ENCODE measurements at places on chromosomes 13 and 19.

DNA sequence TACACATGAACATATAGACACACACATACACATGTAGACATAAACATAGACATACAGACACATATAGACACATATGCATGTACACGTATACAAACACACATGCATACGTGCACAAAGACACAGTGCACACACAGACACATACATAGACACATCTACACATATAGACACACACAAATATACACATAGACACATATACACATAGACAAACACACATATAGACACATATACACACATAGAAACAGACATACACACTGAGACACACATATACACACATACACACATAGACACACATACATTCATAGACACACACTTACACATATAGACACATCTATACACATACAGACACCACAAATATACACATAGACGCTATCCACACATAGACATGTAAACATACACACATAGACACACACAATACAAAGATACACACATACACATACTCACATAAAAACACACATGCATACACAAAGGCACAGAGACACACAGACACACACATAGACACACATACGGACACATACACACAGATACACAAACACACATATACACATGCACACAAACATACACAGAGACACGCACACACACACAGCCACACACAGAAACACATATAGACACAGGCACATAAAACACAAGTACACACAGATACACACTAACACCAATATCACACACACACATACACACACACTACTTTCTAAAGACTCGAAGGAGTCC lies 254.0 kb downstream of the TSHZ3 start:
- no peak for DNase-seq

- peak; percentile 81 for DNase-seq
Observed at GRCh38 chr19:50777830-50778303, 7.6 kb downstream of the GPR32 start.

DNA sequence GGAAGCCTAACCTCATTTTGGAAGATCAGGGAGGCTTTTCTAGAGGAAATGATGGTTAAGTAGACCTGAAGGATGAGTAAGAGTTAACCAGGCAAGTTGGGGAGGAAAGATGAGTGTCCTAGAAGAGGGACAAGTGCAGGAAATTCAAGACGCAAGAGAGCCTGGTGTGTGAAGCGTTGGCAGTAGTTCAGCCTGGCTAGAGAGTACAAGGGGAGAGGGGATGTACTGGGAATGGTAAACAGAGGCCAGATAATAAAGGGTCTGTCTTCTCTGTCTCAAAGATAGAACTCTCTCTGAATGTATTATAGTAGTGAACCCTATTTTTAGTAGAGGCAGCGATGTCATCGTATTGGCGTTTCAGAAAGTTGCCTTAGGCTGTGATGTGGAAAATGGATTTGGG lies 9.7 kb downstream of the DPY19L3 start:
- no peak for DNase-seq

DNA sequence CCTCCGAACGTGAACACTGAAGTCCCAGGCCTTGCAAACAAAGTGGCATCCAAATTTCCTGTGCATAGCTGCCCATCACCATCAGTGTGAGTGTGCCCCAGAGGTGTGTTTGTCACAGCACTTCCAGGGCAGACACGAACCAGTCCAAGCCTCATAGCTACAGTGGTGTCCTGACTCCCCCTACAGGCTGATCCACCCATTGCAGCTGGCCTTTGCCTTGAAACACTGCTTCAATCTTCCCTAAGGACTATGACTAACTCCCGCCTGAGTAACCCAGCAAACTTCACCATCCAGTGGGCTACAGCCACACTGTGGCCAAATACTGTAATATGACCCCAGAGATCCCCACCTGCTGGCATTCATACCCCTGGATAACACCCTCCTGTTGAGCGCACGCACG lies 3.9 kb downstream of the ZNF266 start:
- DNase-seq: peak; percentile 83

GRCh38 chr19:21098291-21098690 lies 16.3 kb downstream of the ZNF714 start:
- DNase-seq: no peak

GRCh38 chr13:26992951-26993719 lies 178.5 kb downstream of the USP12 start:
- DNase-seq: no peak

DNA sequence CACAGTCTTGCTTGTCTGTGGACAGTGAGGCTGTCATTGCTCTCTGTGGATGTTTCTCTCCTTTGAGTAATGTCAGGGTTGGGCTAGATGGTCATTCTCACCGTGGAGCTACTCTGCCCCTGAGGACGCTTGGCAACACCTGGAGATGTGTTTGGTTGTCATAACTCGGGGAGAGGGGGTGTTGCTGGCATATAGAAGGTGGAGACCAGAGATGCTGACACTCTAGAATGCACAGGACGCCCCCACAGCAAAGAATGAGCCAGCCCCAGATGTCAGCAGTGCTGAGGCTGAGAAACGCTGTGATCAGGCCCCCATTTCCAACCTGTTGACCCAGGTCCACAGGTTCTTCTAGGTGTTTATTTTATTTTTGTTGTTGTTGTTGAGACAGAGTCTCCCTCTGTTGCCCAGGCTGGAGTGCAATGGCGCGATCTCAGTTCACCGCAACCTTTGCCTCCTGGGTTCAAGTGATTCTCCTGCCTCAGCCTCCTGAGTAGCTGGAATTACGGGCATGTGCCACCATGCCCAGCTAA lies 4.6 kb downstream of the CCDC124 start:
- DNase-seq: no peak

DNA sequence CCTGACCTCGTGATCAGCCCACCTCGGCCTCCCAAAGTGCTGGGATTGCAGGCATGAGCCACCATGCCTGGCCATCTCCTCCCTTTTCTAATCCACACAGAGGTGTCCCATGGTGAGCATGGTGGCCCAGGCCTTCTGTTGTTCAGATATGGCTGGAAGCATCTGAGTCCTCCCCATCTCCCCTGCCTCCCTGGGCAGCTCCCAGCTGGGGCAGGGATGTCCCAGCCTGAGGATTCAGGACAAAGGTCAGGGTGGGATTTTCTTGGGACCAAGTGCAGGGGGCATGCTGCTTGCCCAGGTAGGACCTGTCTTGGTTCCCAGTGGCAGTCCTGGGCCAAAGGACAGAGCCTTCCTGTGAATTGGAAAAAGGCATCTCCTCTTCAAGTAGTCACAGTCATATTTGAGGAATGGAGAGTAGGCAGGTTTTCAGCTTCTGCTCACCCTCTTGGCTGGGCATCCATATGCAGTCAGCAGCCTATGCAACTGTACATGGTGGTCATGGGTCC lies 10.8 kb downstream of the ADGRE2 start:
- DNase-seq: no peak

GRCh38 chr13:107976628-107977027 lies 238.7 kb downstream of the LIG4 start:
- DNase-seq: no peak

DNA sequence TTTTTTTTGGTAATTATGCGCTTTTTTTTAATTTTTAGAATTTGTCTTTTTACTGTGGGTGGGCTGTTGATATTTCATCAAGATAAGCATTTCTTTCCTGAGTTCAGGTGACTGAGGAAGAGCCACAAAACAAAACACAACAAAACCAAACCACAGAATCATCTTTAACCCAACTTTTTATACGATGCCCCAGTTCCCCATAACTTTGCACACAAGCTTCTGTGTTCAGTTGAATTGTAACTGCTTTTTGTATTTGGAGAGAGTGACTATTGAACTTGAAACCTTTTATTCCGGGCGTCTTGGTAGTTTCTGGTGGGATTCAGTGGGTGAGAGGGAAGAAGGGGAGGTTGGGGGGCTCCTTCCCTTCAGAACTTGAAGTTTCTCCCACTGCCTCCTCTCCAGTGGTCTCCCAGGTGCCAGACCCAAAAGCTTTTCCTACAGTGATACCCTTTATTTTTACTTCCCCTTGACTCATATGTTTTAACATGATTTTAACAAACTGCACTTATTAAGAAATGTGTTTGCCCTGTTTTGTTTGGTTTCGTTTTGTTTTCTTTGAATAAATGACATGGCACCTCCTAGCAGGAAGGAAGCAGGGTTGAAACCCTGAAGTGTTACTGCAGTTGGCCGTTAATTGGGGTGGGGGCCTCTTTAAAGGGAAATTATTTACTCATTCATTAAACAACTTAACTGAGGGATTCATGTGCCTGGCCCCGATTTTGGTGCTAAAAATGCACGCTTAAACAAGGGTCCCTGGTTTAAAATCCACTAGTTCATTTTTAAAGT lies 2.7 kb upstream of the CCDC97 start:
- no peak for DNase-seq

GRCh38 chr13:32976056-32976805 lies 40.0 kb upstream of the KL start:
- no peak for DNase-seq

DNA sequence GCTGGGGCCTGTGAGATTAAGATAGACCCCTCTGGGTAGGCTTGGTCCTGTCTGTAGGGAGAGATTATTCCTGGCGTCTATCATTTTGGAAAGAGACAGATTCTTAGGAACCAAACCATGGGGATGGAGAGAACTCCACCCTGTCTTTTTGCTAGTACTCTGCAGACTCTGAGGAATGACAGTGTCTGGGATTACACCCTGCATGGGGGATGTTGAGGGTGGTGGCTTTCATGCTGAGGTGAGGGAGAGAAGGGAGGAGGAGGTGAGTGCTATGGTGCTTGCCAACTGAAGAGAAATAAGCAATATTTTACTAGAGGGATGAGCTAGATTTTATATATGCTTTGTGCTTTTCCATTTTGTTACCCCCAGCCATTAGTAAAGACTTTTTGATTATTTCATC lies 74.5 kb upstream of the PCDH8 start:
- DNase-seq: no peak

DNA sequence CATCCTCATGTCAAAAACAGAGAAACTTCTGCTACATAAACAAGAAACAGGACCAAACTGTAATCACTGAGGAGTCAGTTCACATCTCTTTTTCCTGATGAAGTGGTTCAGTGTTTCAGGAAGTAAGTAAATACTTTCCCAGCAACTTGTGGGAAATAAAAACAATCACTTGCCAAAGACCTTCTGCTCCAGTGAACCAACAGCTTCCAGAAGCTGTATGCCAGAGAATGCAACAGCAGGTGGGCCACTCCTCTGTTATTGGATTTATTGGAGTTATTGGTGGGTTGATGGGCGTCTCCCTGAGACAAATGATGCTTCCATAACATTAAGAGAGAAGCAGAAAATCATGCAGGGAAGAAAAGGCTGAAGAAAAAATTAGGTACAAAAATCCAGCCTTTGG lies 9.9 kb downstream of the SLC6A16 start:
- DNase-seq: no peak

DNA sequence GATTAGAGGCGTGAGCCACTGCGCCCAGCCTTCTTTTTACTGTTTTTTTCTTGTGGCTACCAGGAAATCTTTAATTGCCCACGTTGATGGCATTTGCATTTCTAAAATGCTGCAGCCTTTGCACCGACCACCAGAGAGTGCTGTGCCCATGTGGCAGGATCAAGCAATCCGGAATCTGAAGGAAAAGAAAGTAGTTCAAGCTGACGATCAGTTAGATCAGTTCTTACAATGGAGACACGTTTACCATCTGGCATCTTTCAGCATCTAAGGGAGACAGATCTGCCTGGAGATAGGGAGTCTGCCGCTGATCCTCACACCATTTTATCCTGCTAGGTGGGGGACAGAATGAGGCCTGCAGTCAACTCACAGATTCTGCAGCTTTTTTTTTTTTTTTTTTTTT lies 19.9 kb downstream of the TINCR start:
- peak; percentile 75 for DNase-seq

DNA sequence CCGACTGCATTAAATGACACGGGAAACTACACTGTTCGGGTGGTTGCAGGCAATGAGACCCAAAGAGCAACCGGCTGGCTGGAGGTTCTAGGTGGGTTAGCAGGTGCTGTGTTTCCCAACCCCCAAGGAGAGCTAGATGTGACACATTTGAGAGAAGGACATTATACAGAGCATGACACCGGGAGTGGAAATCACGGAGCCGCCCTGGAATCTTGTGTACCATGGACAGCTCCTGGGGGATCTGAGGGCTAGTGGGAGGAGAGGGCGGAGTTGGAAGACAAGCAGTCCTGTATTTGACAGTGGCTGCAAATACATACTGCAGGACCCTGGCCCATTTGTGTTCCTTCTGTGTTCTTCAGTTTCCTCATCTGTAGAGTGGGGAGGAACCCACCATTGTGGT lies 2.3 kb downstream of the CEACAM18 start:
- DNase-seq: peak; percentile 14

DNA sequence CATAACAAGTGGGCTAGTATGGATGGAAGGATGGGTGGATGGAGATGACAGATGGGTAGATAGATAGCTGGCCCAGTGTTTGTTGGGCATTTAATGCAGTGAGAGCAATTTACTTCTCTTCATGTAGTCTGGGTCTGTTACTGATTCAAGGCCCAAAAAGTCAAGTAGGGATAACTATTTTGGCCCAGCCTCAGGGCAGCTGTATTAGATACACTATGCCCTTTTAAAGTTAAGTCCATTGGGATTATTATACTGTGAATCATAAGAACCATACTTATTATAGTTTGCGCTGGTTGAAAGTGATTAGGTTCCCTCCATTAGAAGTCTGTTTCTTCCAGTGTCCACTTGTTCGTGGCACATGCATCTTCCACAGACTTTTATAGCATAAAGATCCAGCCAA lies 4.7 kb downstream of the ITGBL1 start:
- DNase-seq: no peak

DNA sequence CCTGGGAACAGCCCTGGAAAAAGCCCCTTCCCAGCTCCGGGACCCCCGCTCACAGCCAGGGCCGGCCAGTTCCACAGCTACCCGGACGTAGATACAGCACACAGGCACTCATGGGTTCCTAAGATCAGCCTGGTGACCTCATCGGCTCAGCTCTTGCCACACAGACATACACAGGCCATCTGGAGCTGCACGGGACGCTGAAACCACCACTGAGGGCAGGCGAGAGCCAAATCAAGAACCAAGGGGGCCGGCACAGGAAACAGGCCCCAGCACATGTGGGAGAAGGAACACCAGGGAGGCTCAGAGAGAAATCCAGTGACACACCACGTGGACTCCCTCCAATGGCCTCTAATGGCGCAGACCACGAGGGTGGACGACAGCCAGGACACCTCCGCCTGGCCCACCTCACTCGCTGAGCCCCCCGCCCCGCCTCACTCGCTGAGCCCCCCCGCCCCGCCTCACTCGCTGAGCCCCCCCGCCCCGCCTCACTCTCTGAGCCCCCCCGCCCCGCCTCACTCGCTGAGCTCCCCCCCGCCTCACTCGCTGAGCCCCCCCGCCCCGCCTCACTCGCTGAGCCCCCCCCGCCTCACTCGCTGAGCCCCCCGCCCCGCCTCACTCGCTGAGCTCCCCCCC lies 69.7 kb upstream of the C13orf46 start:
- DNase-seq: peak; percentile 94

GRCh38 chr13:29817604-29818378 lies 32.6 kb downstream of the UBL3 start:
- no peak for DNase-seq

GRCh38 chr13:48235341-48236135 lies 2.5 kb downstream of the ITM2B start:
- DNase-seq: peak; percentile 89

DNA sequence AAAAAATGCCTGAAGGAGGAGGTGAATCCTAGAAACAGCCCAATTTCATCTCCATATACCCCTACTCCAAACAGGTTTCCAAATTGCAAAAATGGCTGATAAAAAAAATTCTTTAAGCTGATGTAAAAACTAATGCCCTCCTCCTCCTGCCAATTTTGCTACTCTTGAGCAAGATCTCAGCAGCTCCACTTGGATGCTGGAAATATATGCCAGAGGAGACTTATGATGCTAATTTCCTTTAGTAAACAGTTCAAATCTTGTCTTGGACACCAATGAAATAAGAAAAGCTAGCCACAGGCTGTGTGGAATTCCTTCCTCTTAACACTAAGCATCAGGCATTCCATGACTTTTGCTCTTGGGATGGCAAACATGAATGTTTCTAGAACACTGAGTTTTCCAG lies 67.5 kb downstream of the INSR start:
- DNase-seq: no peak
